ENCODE measurements at places on chromosomes 5 and 9. TPM values are rescaled to one million over a fixed set of nuclear protein-coding genes. Genes with fewer than 3 reads are reported as not detected.
A peak's percentile ranks its signal among the peaks of the same experiment; 100 is the strongest.

- DNase-seq = no peak
These were observed 163.9 kb downstream of the SLF1 start for GRCh38 chr5:94782383-94782782.

Gene CDX1
- total RNA-seq = not detected

DNA sequence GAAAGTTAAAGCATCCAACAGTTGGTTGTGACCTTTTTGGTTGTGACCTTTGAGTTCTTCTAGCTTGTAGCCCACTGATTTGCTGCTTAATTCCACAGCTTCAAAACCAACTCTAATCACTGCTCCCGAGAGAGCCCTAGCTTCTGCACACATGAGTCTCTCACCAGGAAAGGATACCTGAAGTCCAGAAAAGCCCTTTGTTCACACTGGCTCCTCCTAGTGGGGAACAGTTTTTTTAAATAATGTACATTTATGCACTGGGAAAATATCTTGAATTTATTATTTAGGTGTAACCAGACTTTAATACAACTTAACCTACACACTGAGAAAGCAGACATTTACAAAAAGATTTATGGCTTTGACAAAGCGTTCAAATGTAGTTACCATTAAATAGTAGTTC lies 120.2 kb upstream of the CCDC152 start:
- no peak for DNase-seq

- no peak for DNase-seq
These were observed 1296.5 kb downstream of the MAT2B start for GRCh38 chr5:164801910-164802309.

GRCh38 chr9:113493203-113493520 lies 29.6 kb downstream of the RGS3 start:
- DNase-seq = peak; percentile 48

Gene CCNJL
- 0.16 TPM for total RNA-seq

Gene TLX3
- not detected for total RNA-seq

DNA sequence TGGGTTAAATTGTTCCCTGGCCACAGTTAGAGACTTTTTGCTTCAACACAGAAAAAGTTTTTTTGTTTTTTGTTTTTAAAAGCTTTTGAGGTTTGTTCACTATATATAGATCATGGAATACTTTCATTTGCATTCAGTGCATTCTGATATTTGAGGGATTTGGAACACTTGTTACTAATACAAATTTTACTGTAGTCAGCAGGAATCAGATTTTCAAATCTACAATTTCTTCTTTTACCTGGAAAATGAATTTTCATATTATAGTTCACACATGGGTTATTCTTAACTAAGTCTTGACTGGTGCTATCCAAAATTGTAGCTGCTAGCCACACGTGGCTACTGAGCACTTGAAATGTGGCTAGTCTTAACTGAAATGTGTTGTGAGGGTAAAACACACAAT lies 142.0 kb downstream of the RMI1 start:
- DNase-seq = no peak

Gene PCDHB8
- total RNA-seq = 1.9 TPM

Gene BTNL3
- total RNA-seq = not detected

DNA sequence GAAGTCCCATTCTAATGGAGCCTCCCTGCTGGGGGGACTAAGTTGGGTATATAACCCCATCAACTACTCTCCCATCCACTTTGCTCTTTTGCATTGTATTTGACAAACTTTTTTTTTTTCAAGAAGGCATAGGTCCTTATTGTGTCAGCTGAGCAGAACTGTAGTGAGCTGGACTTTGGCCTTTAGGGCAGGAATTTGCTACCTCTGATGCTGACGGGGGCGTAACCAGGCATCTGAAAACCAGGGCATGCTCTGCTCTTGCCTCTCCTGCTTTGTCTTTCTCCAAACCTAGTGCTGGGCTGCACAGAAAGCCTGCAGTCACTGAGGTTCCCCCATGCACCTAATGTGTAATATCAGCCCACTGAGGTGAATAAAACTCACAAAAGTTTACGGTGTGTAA lies 49.0 kb downstream of the MSX2 start:
- no peak for DNase-seq

Data from sigmoid colon (tissue), 7 donors.